ENCODE measurements at places on chromosomes 4 and X. TPM values are rescaled to one million over a fixed set of nuclear protein-coding genes. Genes with fewer than 3 reads are reported as not detected.

DNA sequence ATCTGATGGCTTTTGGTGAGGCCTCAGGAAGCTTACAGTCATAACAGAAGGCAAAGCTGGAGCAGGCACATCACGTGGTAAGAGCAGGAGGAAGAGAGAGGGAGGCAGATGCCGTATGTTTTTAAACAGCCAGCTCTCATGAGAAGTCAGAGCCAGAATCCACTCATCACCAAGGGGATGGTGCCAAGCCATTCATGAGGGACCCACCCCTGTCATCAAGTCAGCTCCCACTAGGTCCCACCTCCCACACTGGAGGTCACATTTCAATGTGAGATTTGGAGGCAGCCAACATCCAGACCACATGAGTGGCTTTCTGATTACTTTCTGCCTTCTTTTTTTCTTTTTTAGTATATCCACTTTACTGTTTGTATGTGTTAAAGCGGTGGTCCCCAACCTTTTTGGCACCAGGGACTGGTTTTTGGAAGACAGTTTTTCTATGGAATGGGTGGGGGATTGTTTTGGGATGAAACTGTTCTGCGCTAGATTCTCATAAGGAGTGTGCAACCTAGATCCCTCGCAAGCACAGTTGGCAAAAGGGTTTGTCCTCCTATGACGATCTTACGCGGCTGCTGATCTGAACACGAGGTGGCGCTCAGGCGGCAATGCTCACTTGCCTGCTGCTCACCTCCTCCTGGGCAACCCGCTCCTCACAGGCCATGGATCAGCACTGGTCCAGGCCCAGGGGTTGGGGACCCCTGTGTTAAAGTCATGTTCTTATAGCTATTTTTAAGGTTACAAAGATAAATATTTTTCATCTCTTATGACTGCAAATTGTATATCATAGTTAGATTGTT is 61.7 kb downstream of the SLIT2 start:
- H3K27me3 ChIP-seq = no peaks in the 10 kb centered on the region
- peaks cover 24% of the 10 kb centered on the region for H3K4me1 ChIP-seq
- no peaks in the 10 kb centered on the region for H3K36me3 ChIP-seq
- peak overlapping the region; percentile 12 for H3K27ac ChIP-seq

DNA sequence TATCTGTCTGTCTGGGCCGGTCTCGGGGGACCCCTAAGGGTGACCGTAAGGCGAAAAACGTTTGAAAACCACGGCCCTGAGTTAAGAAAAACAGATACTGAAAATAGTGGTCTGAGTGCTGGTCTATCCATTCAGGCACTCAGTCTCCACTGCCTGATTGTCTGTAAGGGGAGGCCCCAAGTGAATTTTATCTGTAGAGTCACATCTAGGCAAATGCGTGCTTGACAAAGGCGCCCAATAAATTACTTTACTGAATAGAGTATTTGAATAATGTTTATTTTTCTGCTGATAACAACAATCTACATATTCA is 465 bp downstream of the HNRNPH2 start:
- DNase-seq = no peak
- H3K4me1 ChIP-seq = peaks cover 8% of the 10 kb centered on the region
- peaks cover 17% of the 10 kb centered on the region for H3K27me3 ChIP-seq
- H3K27ac ChIP-seq = peak overlapping the region; percentile 92
- H3K36me3 ChIP-seq = peaks cover 17% of the 10 kb centered on the region
- peak overlapping the region; percentile 61 for H3K4me3 ChIP-seq

- H3K4me3 ChIP-seq = peak overlapping the region; percentile 64
- DNase-seq = no peak
- H3K27ac ChIP-seq = peak overlapping the region; percentile 36
- H3K4me1 ChIP-seq = no peaks in the 10 kb centered on the region
- no peaks in the 10 kb centered on the region for H3K27me3 ChIP-seq
Observed at GRCh38 chrX:153688506-153688905, 780 bp downstream of the SLC6A8 start.

DNA sequence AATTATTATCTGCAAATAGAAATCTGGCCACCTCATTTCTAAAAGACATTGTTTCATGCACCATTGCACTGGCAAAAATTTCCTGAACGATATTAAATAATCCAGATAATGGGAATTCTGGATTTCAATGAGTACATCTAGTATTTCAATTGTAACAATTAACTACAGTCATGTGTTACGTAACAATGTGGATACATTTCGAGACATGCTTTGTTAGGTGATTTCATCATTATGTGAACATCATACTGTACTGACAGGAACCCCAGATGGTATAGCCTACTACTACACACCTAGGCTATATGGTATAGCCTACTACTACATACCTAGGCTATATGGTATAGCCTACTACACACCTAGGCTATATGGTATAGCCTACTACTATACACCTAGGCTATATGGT is 14.8 kb downstream of the LAMTOR3 start:
- peaks cover 8% of the 10 kb centered on the region for H3K36me3 ChIP-seq
- no peaks in the 10 kb centered on the region for H3K4me1 ChIP-seq
- no peak overlapping the region for H3K4me3 ChIP-seq
- no peaks in the 10 kb centered on the region for H3K27me3 ChIP-seq
- DNase-seq = no peak
- H3K27ac ChIP-seq = no peak overlapping the region

DNA sequence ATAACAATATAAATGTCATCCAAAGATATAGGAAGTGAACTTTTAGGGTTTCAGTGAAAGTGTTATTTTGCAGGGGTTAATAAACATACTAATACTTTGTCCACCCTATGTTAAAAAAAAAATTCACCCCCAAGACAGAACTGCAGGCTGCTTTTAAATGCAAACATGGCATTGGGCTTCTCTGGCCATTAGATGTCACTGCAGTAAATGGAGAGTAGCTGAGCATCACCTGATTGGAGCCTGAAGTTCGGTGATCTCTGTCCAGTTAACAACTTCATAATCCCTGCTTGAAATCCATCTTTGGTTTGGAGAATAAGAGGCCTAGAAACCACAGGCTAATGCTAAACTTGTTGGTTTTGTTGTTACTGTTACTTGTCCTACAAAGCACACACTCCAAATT is 18.7 kb downstream of the SLC25A43 start:
- DNase-seq = no peak
- H3K36me3 ChIP-seq = no peaks in the 10 kb centered on the region
- H3K27me3 ChIP-seq = no peaks in the 10 kb centered on the region

SHROOM3 gene
- total RNA-seq = 43.3 TPM

COX7B2 gene
- not detected for total RNA-seq

DNA sequence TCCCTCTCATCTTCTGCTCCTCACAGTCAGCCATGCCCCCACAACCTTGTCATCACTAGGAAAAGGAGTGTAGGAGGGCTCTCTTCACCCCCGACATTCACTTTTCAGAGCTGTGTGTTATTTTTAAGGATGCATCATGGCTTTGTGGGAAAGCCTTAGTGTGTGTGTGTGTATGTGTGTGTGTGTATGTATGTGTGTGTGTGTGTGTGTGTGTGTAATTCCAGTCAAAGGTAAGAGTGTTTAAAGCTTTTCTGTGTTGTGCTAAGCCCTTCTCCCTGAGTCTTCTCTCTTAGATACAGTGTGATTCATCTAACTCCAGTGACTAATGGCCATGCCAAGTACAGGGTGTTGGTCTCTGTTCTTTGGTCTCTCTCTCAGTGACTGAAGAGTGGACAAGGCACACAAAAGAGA is 76.6 kb downstream of the CHIC2 start:
- no peak for DNase-seq
- no peak overlapping the region for H3K4me3 ChIP-seq
- H3K27ac ChIP-seq = no peak overlapping the region
- no peaks in the 10 kb centered on the region for H3K4me1 ChIP-seq
- no peaks in the 10 kb centered on the region for H3K36me3 ChIP-seq
- no peaks in the 10 kb centered on the region for H3K27me3 ChIP-seq

KIAA1210 gene
- not detected for total RNA-seq

DNA sequence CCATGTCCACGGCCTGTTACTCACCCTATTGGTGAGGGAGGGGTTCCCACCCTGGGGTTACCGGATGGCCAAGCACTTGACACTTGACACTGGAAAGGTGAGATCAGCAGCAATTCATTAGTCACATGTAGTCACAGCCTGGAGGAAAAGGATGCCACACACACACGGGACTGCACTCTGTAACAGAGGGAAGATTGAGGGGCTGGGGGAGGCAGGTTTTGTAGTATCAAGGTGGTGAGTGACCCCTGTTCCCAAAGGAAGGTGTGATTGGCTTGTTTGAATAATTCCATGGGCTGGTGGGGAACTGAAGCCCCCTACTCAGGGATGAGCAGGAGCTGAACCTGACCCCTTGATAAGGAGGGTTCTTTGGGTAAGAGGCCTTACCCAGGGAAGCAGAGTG is 96.0 kb upstream of the HELT start:
- H3K27me3 ChIP-seq = no peaks in the 10 kb centered on the region
- DNase-seq = no peak
- H3K27ac ChIP-seq = no peak overlapping the region
- no peaks in the 10 kb centered on the region for H3K4me1 ChIP-seq
- H3K36me3 ChIP-seq = no peaks in the 10 kb centered on the region
- no peak overlapping the region for H3K4me3 ChIP-seq

FAM149A gene
- 17.3 TPM for total RNA-seq

All from tibial nerve (tissue), 4 donors.